Activated naive CD4-positive, alpha-beta T cell (primary cell): ENCODE measurements at places on chromosomes 12 and 14.

DNA sequence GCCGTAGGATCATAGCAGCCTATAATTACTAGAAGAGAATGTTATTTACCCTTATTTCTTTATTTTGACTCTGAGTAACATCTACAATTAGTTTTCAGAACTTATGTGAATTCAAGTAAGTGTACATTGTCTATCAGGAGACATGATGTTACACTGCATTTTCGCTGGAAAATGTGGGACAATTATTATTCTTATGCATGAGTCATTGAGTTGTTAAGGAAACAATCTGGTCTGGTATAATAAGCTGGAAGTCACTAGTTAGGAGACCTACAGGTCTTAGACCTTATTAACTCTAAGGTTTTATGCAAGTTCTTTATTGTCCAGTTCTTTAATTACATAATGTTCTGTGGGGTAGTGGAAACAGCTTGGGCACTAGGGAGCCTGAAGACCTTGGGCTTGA lies 5.8 kb downstream of the KTN1 start:
- DNase-seq = no peak

DNA sequence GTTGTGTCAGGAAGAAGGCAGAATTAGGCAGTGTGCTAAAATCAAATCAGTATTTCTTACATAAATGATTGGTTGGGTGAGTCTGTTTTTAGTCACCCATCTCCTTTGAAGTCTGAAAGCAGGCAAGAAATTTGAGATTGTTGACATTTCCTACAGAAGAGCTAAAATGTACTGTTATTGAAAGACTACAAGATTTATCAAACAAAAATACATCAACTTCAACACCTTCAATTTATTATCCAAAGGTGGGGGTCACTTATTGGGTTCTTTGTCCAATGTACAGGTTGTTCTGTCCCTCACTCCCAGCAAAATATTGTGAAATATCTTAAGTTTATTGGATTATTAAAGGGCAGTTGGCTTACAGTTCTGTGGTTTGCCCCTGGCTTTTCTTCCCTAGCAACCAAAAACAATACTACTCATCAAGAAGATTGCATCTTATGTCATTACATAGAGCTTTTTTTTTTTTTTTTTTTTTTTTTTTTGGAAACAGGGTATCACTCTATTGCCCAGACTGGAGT lies 20.6 kb upstream of the PKP2 start:
- DNase-seq = no peak

DNA sequence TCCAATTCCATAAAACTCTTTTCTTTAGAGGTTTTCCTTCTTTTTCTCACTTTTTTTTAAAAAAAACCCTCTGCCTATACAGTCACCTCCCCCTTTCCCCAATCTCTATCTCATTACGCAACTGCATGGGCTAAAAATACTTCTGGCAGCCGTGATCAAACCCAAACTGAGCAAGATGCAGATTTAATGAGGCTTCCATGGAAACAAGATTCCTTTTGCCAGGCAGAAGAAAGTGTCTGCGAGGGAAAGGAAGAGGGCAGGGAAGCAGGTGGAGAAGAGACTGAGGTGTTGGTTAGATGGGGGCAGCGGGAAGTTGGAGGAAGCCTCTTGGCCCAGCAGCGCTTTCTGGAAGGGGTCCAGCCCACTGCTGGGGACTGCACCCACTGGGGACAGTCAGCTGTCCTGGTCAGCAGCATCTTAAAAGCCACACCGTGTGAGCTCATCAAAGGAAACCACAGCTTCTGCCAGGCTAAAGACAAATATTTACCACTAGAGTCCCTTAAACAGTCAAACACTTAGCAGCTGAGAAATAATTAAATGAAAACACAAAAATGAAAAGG lies 90.4 kb downstream of the SLC8A3 start:
- DNase-seq = no peak

DNA sequence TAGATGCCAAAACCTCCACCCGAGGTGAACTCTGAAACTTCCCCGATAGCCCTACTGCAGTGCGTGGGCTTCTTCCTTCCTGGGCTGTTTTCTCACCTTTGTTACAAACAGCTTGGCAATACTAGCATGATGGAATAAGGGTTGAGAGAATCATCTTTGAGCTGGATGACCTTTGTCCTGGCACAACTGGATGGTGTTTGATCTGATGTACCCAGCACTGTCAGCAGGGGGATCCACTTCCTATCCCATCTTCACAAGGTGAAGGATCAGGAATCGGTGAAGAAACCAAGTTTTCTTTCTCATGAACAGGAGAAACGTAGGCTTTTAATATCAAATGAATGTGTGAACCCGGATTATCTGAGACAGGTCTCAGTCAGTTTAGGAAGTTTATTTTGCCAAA lies 19.5 kb upstream of the LRRC10 start:
- no peak for DNase-seq

DNA sequence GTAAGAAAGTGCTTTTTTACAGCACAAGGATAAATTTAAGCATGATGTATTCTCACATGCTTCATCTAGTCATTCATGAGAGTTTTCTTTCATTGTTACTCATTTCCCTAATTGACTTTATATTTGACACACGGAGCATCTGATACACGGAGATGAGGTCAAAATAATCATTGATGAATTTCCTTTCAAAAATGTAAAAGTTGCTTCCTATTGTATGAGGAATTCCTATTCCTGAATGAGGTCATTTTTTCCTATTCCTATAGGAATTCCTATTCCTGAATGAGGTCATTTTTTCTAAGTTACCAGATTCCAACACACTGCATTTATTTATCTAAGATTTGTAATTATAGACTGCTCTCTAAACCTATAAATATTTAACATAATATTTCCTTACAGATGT lies 316.7 kb upstream of the KITLG start:
- DNase-seq = no peak

DNA sequence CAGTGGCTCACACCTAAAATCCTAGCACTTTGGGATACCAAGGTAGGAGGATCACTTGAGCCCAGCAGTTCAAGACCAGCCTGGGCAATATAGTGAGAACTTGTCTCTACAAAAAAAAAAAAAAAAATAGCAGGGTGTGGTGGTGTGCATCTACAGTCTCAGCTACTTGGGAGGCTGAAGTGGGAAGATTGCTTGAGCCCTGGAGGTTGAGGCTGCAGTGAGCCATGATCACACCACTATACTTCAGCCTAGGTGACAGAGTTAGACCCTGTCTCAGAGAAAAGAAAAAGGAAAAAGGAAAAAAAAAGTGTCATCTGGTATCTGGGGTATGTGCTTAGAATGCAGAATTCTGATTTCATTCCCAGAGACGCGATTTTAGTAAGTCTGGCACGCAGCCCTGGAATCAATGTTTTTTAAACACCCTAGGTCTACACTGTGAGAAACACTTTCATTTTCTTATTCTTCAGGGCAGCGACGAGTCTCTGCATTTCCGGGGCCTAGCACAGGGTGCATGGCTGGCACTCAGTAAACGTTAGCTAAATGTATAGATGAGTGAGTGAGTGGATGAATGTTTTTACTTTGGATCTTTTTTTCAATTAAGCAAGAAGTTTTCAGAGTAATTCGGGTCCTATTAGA lies 243.8 kb upstream of the PWP1 start:
- no peak for DNase-seq

GRCh38 chr14:69281450-69282169 lies 21.7 kb downstream of the GALNT16 start:
- DNase-seq = no peak

GRCh38 chr14:44803239-44803905 lies 158.4 kb downstream of the KLHL28 start:
- no peak for DNase-seq

DNA sequence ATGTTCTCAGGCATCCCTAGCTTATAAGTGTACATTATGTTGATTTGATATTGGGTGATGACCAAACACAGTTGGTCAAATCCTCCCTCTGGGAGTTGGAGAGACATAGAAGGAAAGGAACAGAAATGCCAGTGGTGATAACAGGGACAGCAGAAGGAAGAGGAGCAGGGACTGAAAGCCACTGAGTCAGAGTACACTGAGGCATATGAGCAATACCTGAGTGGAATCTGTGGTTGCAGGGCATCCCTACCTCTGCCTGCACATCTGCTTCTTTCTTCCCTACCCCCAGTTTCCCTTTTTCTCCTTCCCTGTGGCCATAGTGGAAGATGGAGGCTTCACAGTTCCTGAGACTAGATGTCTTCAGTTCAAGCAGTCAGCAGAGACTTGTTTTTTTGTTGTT lies 44.9 kb downstream of the BICD1 start:
- no peak for DNase-seq

GRCh38 chr12:10716277-10716676 lies 6.8 kb downstream of the YBX3 start:
- no peak for DNase-seq

- no peak for DNase-seq
Measured at GRCh38 chr12:113991224-113992044, 25.3 kb upstream of the RBM19 start.

DNA sequence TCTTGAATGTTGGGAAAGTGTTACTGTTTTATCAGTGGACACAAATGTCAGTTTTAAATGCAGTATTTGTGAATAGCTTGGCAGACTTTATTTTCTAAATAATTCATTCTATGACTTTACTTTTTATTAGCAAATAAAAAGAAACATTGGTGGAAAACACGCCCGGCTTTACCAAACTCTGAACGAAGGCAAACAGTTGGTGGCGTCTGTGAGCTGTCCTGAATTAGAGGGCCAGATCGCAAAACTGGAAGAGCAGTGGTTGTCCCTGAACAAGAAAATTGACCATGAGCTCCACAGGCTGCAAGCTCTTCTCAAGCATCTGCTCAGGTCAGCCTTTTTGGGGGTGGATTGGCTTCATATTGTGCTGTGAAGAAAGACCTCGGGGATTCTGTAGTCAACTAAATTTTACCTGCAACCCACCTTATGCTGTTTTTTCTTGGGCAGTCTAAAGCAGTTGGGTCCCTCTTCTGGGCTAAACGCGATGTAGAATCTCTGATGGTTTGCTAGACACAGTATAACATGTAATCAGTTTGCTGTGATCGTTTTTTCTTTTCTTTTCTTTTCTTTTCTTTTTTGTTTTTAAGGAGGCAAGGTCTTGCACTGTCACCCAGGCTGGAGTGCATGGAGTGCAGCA lies 156.4 kb downstream of the ESR2 start:
- no peak for DNase-seq

- no peak for DNase-seq
Measured at GRCh38 chr12:117067016-117067415, 32.2 kb downstream of the TESC start.

GRCh38 chr12:79658221-79658620 lies 32.5 kb downstream of the PAWR start:
- no peak for DNase-seq

- DNase-seq = no peak
Measured at GRCh38 chr14:64549016-64549415, 745 bp upstream of the PPP1R36 start.

- no peak for DNase-seq
Measured at GRCh38 chr12:101857043-101857558, 20.3 kb upstream of the DRAM1 start.

DNA sequence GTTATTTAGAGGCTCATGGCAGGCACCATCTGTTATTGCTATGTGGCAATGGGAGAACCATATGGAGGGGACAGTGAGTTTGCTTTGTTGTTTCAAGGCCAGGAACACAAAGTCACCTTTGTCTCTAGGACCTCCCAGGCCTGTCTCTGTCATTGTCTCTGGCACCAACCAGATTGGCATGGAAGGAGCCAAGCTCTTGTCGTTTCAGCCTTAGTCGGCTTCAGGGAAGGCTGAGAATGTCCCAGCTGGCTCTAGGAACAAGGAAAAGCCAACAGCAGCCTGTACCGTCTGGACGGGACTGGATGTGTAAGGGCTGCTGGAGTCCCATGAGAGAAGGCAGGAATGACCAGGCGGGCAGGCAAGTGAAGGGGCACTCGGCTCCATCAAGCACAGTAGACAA lies 29.2 kb downstream of the RPH3A start:
- no peak for DNase-seq

GRCh38 chr12:53805067-53805466 lies 53.3 kb upstream of the CISTR start:
- DNase-seq = no peak

GRCh38 chr12:71935594-71935993 lies 3.1 kb upstream of the TPH2 start:
- DNase-seq = no peak

- no peak for DNase-seq
Measured at GRCh38 chr12:79415321-79415720, 275.4 kb downstream of the PAWR start.

DNA sequence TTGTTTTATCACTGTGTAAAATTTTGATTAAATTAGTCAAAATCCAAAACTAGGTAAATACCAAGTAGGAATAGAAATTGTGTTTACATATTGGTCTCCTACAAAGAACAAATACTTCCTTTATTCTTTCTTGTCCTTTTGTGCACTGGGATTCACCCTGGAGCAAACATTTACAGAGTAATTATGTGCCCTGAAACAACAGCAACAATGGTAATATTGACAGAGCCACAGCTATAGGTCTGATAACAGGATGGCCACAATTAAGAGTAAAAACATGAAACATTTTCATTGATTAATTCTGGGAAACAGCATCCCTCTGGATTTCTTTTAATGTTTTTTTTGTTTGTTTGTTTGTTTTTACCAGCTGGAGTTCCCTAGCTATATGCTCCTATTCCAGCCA lies 61.2 kb downstream of the SLC38A6 start:
- DNase-seq = no peak

DNA sequence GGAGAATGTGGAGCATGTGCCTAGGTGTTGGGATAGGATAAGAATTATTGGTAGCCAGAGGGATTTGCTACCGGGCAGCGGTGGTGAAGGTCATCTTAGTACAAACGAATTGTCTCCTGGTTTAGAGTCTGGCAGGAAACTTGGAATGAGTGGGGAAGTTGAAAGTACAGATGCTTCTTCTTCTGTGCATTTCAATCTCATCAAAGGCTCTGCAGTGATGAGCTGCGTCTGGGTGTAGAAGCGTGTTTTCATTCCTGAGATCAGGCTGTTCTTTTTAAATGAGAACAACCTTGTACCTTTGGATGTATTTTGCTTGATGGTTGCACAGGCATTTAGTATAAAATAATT lies 2.1 kb downstream of the WNK1 start:
- no peak for DNase-seq

GRCh38 chr12:89494411-89495231 lies 30.0 kb downstream of the GALNT4 start:
- DNase-seq = no peak

DNA sequence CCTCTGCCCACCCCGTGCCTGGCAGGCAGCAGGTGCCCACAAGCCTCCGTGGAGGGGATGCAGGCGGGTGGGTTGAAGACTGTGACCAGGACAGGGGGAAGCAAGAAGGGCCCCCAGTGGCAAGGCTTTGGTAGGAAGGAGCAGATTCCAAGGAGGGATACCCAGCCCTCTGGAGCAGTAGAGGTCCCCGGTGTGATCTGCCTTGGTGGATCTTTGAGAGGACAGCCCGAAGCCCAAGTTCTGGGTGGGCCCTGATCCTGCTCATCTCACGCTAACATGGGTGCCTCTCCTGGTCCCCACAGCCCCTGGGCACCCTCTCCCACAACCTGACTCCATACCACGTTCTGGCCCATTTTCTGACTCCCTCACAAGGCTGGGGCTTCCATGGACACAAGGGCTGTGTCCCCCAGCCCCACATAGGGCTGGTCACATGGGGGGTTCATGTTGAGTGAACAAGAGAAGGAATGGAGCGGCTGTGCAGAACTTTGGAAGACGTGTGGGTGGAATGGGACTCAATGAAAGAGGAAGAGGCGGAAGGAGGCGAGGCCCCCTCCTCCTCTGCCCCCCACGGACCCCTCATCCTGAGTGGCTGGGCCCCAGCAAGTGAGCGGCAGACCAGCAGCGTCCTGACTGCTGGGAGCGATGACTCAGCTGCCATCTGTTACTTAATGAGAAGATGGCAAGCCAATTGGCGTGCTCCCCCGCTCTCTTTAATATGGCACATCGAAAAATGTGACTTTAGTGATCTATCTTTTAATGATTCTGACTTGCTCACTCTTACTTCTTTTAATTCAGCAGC lies 77.0 kb upstream of the BCL11B start:
- DNase-seq = no peak
